ENCODE measurements at places on chromosomes 3 and 15. TPM values are rescaled to one million over a fixed set of nuclear protein-coding genes. Genes with fewer than 3 reads are reported as not detected.

HIGD2B gene
- not detected for total RNA-seq

SCN5A gene
- 1.6 TPM for total RNA-seq

KBTBD13 gene
- total RNA-seq, result not detected

EPHA6 gene
- not detected for total RNA-seq

PCLAF gene
- 116 TPM for total RNA-seq

SAMMSON gene
- not detected for total RNA-seq

TMEM41A gene
- 10.3 TPM for total RNA-seq

MEIS2 gene
- total RNA-seq, result 4.2 TPM

CHRNA7 gene
- total RNA-seq, result 0.09 TPM

CHRFAM7A gene
- total RNA-seq, result not detected

TM6SF1 gene
- 0.38 TPM for total RNA-seq

ANKUB1 gene
- total RNA-seq, result 0.31 TPM

ISG20 gene
- total RNA-seq, result 1.2 TPM

RETNLB gene
- not detected for total RNA-seq

CCDC54 gene
- total RNA-seq, result not detected

CNTN4 gene
- total RNA-seq, result not detected

PLA2G4B gene
- total RNA-seq, result 2.7 TPM

WNT5A gene
- 18.8 TPM for total RNA-seq

CPNE9 gene
- total RNA-seq, result not detected

FOXL2 gene
- total RNA-seq, result not detected

KNG1 gene
- total RNA-seq, result not detected

GOLGA6L1 gene
- total RNA-seq, result not detected

PSTPIP1 gene
- not detected for total RNA-seq

ICE2 gene
- 25.1 TPM for total RNA-seq
